Activated CD8-positive, alpha-beta T cell treated with anti-CD3 and anti-CD28 coated beads for 36 hours (primary cell): ENCODE measurements at places on chromosomes 1 and 21.
A peak's percentile ranks its signal among the peaks of the same experiment; 100 is the strongest.

- no peak for DNase-seq
Observed at GRCh38 chr1:172761581-172762486, 102.9 kb downstream of the FASLG start.

GRCh38 chr1:37719572-37720195 lies 27.4 kb downstream of the CDCA8 start:
- no peak for DNase-seq

GRCh38 chr1:2165646-2166045 lies 28.9 kb downstream of the FAAP20 start:
- no peak for DNase-seq

DNA sequence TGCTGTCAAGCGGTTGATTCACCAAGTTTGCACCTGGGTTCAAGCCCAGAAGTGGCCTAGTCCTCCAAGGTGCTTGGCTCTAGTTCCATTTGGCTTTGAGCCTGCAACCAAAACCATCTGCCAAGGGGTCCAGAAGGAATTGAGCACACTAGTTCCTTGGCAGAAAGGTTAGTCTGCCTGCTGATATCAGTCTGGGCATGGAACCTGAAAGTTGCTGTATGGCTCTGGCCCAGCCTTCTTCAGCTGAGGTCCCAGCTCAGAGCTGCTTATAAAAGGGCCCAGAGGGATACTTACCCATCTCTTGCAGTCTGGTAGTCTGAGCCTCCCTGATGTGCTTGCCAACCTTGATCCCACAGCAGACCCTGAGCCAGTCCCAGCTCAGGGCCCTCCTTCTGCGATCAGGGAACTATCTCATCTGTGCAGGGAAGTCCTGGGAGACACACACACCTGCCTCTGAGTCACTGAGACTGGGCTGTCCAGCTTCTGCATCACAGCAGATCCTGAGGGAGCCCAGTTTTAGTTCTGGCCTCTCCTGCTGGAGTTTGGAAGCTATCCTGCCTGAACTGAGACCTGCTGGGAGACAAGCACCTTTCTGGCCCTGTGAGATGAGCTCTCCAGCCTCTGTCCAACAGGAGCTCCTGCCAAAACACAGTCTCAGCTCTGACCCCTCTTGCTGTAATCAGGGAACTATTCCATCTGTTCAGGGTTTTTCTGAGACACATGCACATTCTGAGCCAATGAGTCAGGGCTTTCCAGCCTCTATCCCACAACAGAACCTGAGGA lies 75.8 kb downstream of the CTH start:
- DNase-seq: no peak

DNA sequence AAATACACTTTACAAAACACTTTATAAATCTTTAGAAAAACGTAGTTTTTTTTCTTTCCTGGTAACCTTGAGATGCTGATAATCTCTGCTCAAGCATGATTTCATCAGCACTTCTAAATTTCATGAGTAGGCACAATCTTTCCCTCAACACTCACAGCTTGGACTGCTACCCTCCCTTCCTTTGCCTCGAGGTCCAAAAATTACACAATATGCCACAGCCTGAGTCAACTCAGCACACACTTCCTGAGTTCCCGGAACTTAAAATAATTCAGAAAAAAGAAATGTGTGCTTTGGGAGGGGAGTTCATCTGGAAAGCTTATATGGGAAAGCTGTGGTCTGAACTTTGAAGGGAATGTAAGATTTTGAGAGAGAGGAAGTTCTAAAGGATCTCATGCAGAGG lies 5.9 kb downstream of the CLCA2 start:
- peak; percentile 8 for DNase-seq

- peak; percentile 67 for DNase-seq
Observed at GRCh38 chr1:24349891-24350290, 30.7 kb downstream of the GRHL3 start.

DNA sequence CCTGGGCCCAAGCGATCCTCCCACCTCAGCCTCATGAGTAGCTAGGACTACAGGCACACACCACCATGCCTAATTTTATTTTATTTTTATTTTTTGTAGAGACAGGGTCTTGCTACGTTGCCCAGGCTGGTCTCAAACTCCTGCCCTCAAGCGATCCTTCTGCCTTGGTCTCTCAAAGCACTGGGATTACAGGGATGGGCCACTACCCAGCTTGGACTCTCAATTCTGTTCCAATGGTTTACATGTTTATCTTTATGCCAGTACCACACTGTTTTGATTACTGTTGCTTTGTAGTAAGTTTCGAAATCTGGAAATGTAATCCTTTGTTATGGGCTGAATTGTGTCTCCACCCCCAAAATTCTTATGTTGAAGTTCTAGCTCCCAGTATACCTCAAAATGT lies 88.4 kb upstream of the TARDBP start:
- DNase-seq: no peak

- DNase-seq: no peak
Observed at GRCh38 chr1:225651872-225652728, 823 bp downstream of the ENAH start.

- DNase-seq: peak; percentile 79
Observed at GRCh38 chr1:101288491-101288944, 51.7 kb downstream of the S1PR1 start.

GRCh38 chr1:248730507-248731335 lies 24.8 kb downstream of the LYPD8 start:
- DNase-seq: no peak

- DNase-seq: no peak
Observed at GRCh38 chr1:5617179-5617520, 375.1 kb downstream of the NPHP4 start.

DNA sequence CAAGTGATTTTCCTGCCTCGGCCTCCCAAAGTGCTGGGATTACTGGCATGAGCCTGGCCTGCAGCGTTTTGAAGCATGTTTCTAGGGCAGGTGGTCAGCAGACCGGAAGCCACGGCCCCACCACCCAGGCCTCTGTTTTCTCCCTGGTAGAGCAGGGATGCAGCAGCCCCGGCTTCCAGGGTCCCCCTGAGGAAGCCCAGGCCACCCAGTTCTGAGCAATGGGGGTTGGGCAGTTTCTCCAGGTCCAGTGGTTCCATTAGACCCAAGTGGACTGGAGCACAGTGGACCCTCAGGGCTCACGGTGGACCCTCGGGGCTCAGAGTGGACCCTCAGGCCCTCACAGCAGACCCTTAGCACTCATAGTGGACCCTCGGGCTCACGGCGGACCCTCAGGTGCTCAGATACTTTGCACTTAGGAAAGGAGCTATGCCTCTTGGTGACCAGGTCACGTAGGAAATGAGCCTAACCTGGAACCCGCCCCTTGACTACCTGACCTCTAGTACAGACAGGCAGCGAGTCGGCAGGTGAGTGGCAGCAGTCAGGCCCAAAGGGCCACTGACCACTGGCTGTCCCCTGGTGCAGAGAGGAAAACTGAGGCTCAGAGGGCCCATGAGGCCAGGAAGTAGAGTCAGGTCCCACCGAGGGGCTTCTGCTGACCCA lies 4.6 kb upstream of the FNDC10 start:
- no peak for DNase-seq

DNA sequence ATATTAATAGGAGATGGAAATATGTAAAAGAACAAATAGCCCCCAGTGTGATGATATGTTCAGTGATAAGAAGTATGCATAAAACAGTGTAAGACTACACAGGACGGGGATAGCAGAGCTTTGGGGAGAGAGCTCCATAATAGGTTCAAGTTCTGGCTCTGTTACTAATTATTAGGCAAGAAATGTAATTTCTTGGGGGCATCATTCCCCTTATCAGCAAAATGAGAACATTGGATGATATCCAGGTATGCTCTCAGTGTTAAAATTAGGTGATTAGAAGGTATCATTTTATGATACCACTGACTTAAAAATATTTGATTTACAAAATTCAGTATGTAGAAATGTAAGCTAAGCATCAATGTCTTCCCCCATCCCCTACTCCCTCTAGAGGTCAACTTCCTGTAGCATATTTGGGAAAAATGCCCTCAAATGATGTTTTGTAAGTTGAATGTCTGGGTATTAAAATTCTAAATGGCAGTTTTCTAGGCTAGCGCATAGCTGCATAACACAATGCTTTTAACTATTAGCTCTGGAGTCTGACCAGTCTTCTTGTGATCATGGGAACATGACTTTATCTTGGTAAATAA lies 585.7 kb upstream of the CAMK1G start:
- DNase-seq: no peak

GRCh38 chr1:209871006-209871405 lies 43.2 kb downstream of the UTP25 start:
- DNase-seq: no peak

- no peak for DNase-seq
Observed at GRCh38 chr1:164781972-164782371, 223.0 kb downstream of the PBX1 start.

GRCh38 chr1:84853741-84854721 lies 39.0 kb downstream of the LPAR3 start:
- peak; percentile 60 for DNase-seq

DNA sequence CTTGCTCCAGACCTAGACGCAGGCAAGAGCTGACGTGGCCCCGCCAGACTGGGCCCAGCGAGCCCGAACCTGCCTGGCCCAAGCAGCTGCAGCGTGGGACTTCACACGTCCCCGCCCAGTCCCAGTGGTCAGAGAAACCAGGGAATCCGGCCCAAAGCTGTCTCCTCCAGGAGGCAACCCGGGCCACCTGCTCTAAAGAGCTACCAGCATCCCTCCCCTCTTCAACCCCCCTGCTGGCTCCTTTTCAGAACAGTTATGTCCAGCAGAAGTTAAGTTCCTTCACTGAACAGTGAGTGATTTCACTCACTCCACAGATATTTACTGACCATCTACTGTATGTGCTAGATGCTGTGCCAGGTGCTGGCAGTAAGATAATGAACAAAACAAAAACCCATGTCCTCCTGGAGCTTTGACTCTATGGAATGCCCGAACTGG lies 2.1 kb upstream of the EFNA1 start:
- no peak for DNase-seq

GRCh38 chr1:203481196-203481595 lies 5.6 kb downstream of the PRELP start:
- no peak for DNase-seq

GRCh38 chr1:171226747-171227370 lies 21.4 kb upstream of the FMO1 start:
- peak; percentile 20 for DNase-seq

DNA sequence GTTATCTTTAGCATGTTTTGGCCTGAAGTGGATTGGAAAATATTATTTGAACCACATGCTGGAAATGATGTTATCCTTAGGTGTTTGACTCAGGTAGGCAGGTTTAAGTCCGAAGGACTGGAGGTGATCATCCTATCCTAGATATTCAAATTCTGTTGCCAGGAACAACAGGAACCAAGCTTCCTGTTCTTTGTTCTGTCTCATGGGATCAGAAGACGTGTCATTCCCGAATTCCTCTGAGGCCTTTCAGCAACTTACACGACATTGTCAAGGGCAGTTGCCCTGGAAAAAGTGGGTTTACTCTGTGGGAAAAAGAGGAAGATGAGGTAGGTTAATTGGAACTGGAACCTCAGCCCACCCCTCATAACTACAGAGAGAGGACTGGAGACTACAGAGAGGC lies 36.6 kb downstream of the SLAMF6 start:
- no peak for DNase-seq

GRCh38 chr1:14140831-14141401 lies 440.9 kb downstream of the PRDM2 start:
- DNase-seq: no peak

- DNase-seq: no peak
Observed at GRCh38 chr1:51986718-51987117, 3.8 kb downstream of the RAB3B start.

DNA sequence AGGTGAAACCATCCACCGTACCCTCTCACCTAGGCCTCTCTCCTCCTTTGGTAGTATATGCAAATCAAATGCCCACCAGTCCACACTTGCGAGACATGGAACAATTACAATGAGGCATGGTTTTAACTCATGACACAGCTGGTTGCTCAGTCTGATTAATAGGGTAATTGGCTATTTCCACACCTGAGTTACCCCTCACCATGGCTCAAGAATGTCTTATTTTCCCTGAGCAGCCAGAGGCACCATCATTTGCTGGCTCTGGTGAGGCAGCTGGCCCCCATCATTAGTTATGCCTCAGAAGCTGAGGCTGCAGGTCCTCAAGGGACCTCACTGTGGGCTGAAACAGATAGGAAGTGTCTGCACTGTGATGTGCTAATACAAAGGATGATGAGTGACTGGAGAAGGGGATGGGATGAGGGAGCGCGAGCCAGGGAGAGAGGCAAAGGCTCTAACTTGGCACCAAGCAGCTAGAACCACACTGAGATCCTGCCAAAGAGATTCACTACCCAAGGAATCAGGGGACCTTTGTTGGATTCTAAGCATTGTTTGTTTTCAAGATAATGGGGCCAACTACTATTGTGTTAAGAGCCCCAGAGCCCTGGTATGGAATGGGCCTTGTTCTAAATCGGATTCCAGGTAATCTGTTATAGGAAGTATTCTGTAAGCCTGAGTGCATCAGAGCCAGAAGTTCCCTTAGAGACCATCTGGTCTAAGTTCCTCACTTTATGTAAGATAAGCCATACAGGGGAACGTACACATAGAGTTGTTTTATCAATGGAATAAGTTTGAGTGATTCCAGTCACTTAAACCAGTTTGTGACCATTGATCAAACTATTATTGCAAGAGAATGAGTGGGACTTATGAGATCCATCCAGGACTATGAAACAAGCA lies 80.0 kb upstream of the CNTN2 start:
- DNase-seq: no peak

GRCh38 chr1:30790850-30791778 lies 33.5 kb upstream of the LAPTM5 start:
- peak; percentile 32 for DNase-seq

GRCh38 chr1:186413319-186413718 lies 37.7 kb downstream of the ODR4 start:
- DNase-seq: no peak

DNA sequence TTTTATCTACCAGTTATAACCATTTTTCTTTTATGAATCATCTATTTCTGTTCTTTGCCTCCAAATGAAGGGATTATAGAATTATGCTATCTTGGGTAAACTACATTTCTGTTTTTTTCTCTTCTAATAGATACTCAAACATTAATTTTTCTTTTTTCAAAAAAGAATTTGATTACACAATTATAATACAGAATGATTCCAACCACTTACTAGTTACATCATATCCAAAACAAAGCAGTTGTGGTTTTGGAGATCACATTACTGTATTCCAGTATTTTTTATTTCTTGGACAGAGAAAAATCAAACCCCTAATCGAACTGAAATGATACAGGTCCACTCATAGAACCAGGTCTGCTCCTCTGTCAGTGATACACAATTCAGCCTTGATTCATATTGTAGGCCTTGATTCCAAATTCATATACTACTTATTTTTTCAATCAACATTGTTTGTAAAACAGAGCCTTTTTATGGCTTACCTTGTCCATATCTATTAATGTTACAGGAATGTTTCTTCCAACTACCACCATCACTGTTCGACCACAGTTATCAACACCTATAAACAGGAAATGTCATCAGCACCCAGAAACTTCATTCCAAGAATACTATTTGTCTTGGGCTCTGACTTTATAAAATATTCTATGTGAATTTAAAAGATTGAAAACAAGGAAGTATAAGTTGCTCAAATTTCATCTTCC lies 43.2 kb downstream of the GDAP2 start:
- DNase-seq: no peak

DNA sequence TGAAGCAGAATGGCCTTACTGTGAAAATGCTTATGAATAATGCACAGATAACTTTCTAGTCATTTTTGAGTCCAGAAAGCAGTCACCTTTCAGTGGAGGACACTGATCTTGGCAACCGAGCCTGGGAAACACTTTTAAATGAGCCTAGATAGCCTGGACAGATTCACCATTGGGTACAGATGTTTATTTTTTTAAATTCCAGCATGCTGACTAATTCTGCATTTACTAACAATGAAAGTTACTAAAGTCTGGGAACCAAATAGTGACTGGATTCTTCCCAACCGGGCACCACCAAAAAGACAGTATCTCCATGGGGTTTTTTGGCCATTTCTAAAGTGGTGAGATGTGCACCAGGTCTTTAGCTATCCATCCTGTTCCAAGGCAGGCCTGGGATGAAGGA lies 3.3 kb upstream of the FMOD start:
- no peak for DNase-seq
